Activated T-helper 1 cell treated with Interleukin-2 at 50 U/mL for 16 hours (primary cell): ENCODE measurements at places on chromosomes 6 and 20.

GRCh38 chr20:9989066-9989724 is 45.6 kb upstream of the ANKEF1 start:
- DNase-seq: no peak

GRCh38 chr20:25549843-25550477 is 35.4 kb downstream of the NINL start:
- no peak for DNase-seq

DNA sequence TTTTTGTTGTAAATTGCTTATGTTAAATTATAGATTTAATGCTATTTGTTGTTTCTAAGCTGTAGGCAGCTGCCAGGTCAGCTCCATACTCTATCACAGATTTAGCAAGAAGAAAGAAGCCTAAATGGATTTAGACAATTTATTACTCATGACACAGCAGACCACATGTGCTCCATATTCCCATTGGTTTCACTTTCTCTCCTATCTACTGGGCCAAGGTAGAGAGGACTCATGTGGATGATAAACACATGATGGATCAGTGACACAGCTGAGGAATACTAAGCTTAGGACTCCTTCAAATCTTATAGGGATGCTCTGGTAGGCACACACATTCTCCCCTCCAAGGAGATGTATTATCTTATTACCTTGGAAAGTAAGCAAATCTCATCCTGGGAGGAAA is 553.0 kb upstream of the ADGRB3 start:
- DNase-seq: no peak

DNA sequence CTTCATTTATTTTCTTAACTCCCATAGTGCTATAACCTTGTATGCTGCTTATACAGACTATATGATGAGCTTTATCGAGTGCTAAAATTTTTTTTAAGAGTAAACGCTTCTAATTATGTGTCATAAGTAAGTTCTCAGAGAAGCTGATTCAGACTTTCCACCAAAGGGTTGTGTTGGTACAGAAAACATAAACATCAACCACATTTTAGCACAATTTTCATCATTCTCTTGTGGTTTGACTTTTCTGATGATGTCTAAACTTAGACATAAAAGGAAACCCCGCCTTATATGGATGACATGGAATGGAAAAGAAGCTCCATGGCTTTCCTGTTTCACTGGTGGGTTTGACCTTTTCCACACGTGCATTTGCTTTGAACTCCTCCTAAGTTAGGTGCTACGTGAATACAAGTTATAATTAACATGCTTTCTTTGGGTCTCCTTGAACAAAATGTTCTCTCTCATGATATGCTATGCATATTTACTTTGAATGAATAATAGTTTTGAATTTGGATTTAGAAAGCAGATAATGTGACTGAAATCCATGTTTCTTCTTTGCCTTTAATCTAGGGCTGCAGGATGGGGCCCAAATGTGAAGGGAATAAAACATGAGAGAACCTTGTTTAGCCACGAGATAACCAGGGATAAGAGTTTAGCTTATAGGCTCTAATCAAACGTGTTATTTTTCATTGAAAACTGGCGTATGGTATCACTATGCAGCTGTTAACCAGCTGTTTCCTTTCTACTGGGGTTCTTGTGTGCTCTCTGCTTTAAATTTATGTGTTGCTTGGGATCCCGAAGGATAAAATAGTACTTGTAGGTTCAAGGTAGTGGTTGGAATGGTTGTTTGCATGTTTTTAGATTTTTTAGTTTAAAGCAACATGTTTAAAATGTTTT is 127.1 kb upstream of the AHI1 start:
- no peak for DNase-seq

DNA sequence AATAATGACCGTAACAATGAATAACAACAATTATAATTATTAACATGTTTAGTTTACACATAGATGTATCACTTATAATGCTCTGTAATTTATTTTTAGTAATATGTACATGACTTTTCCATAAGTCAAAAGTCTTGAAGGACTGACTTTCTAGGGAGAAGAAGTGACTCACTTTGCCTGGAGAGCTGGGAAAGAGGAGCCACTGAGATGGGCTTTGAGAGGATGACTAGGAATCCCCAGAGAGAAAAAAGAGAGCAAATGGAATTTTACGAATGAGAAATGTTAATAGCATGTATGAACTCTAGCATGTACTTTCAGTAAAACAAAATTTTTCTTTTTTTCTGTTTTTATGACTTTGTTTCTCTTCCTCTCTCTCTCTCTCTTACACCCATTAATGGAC is 67.8 kb upstream of the RALY start:
- no peak for DNase-seq

DNA sequence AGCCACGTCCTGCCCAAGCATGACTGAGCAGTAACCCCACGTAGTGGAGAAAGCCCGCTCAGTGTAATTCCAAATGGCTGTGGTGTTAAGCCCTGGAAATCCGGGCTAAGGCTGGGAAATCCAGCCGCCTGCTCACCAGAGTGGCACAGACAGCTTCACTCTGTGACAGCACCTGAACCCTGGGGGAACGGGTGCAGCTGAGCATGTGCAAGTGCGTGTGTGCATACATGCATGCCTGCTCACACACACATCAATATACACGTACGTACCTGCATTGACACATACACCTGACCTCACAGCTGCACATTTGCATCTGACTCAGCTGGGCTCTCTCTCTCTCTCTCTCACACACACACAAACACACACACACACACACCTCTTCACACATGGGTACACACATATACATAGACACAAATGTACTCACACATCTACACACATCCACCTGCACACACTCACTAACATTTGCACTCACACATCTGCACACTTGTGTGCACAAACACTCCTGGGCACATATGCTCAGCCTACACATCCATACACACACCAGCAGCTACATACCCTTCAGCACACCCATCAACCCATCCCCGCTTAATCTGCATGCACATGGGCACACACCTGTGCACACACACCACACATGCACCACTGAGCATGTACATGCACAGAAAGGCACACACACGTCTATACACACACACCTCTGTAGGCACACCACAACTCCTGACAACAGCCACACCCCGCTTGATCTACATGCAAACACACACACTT is 114.1 kb downstream of the GRM4 start:
- DNase-seq: no peak

DNA sequence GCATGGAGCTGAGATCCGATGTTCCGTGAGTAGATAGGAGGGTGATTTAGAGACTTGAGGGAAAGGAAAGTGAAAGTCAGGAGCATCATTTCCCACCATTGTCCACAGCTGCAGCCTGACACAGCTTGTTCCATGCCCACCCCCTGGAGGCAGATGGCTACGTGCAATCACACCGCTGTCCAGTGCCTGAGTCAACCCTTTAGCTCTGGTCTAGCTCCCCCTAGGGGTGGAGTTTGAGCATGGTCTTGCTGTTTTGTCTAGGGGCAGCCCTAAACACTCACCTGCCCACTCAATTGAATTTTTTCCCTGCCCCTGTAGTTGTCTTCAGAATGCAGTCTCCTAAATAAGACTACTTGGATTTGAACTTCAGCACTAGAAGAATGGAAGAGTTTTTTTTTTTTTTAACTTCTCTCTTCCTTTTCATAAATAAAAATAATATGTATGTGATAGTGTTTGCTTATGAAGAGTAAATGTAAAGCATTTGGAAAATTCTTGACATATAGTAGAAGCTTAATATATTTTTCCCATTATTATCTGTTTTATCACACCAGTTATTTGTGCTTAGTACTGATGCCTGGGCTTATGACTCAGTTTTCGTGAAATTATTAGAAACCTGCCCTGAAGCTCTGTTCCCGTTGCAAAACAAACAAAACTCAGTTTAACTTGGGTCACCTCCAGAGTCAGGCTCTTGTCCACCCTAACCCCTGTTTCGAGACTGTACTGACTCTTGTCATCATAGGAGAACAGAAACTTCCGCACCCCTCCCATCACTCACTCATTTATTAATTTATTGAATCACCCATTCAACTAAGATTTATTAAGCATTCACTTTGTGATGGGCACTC is 814.8 kb downstream of the MAFB start:
- DNase-seq: no peak

DNA sequence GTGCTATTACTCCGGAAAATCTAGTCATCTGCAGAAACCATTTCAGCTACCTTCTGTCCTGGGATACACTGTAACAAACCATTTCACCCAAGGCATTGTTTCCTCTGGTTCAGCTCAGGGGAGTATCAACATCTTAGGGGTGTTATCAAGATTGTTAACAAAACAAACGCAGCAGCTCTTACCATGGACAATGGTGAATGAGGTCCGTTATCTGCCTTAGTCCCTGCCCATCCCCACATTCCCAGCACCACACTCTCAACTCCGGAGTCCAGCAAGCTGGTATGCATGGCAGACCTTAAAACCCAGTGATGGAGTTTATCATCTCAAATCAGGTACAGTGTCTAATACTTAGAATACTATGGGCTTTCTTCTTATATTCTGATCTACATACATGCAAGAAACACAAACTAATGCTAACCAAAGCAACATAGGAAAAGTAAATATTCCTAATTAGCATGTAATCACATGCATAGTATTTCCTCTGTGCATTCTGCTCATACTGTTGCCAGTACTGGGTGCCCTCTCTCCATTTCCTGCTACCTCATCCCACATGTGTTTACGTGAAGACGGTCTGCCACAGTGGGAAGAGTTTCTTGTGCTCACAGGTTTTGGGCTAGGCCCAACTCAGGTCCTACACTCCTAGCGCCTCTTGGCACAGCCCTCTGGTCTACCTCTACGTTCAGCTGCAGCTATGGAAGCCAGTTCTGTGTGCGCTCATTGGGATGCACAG is 123.9 kb downstream of the DTNBP1 start:
- DNase-seq: no peak

GRCh38 chr20:61288331-61288784 is 36.3 kb downstream of the CDH4 start:
- DNase-seq: no peak

DNA sequence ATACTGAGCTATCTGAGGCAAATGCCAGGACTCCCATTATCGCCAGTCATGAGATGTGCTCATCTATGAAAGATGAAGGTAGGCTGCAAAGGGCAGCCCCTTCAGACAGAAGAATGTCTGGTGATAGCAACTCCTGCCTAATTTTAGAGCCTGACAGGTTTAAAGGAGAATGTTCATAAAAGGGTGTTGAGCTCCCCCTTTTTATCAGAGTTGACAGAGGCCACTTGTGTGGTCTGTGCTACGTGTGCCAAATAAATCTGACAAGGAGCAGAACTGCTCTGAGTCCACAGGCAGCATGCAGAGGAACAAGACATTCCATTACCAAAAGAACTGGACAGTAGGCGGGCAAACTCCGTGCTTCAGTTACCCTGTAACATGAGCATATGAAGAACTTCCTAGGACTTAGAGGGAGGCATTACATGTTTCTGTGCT is 101.8 kb downstream of the PREP start:
- DNase-seq: no peak

- no peak for DNase-seq
Observed at GRCh38 chr6:104585646-104586045, 274.1 kb downstream of the HACE1 start.

- no peak for DNase-seq
Observed at GRCh38 chr6:37006793-37007339, 1.4 kb downstream of the FGD2 start.

DNA sequence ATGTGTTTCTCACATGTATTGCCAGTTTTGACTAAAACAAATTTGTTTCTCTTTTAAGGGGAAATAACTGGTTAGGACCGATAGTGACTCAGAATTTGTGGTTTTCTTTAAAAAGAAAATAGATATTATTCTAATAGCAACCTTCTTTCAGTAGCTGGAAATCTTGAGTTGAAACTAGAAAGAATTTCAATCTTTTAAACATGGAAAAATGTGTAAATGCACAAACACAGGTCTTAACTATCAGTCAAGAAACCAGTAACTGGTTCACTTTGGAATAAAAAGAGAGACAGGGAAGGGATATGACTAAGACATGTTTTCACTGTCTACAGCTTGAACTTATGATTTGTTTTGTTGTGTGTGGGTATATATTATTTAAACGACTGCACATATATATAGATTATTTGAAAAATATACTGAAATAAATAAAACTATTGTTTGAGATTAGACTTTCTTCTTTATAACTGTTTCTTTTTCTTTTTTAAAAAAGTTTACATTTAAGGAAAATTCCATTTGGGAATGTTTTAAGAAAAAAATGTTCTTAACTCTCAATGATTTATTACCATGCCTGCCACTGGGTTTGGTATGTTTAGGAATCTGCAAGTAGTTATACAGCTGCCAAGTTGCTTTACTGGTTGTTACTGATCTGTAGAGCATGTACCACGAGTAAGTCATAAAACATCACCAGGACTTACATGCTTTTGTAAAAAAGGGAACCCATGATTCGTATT is 753.3 kb upstream of the MARCKS start:
- no peak for DNase-seq

DNA sequence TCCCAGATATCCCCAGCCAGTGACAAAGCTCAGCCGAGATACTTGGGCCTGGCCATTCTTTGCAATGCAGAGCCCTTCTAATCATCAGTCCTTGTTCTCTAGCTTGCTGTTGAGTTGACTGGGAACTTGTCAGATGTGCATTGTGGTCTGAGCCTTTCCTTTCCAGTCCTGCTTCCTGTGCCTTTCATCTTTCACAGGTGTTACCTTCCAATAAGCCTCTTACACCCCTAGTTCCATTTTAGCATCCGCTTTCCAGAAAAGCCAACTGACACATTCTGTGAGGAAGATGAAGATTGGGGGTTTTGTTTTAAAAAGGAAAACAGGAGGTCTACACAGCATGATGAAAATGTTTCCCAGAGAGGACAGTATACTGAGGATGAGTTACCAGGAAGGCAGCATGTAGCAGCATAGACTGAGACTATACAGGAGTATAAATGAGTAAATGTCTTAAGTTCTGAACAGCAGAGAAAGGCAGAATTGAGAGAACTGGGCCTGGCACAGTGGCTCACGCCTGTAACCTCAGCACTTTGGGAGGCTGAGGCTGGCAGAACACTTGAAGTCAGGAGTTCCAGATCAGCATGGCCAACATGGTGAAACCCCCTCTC is 5.6 kb upstream of the CEP85L start:
- no peak for DNase-seq

DNA sequence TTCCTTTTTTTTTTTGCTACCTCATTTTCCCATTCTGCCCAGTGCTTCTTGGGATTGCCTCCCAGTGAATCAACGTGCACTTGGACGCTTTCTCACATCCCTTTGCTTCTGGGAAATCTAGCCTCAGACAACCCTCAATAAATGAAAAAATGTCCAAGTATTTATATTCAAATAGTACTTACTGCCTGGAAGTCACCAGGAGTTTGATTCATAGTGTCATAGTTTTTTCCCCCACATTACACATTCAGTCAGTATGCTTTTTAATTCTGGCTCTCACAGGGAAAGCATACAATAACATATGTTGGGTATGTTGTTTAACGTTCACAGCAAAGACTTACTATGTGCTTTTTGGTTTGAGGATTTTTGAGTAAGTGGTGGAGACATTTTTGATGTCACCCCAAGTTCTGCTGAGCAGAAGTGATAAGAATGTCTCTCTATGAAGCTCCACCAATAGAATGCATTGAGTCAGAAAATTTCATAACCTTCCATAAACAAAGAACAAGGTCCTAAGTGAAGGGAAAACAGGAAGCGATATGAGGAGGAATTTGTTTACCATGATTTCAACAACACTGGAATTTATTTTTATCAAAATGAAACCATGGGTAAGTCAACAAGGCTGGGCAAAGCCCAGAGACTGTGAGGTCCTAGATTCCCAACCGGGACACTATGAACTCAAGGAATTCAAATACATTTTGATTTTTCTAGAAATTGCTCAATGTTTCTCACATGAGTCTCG is 301.2 kb upstream of the BMP2 start:
- DNase-seq: no peak
